ENCODE measurements at places on chromosomes 2 and 18.

- DNase-seq, result no peak
Observed at GRCh38 chr2:125172181-125172580, 1147.1 kb downstream of the CNTNAP5 start.

DNA sequence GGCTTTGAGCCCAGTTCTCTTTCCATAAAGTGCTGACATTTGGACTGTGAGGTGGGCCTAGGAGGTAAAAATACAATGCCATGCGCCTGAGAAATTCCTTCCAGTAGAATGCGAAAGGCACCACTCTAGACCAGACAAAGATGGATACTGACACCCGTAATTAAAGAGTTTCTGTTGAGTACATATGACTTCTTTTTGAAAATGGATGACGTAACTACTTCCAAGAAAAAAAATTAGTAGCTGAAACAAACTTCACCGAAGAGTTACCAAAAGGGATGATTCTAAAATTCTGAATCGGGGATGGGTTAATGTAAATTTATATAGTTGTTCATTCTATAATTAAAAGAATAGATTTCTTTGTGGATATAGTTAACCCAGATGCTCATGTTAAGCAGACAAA lies 146.8 kb downstream of the ALK start:
- DNase-seq, result no peak

DNA sequence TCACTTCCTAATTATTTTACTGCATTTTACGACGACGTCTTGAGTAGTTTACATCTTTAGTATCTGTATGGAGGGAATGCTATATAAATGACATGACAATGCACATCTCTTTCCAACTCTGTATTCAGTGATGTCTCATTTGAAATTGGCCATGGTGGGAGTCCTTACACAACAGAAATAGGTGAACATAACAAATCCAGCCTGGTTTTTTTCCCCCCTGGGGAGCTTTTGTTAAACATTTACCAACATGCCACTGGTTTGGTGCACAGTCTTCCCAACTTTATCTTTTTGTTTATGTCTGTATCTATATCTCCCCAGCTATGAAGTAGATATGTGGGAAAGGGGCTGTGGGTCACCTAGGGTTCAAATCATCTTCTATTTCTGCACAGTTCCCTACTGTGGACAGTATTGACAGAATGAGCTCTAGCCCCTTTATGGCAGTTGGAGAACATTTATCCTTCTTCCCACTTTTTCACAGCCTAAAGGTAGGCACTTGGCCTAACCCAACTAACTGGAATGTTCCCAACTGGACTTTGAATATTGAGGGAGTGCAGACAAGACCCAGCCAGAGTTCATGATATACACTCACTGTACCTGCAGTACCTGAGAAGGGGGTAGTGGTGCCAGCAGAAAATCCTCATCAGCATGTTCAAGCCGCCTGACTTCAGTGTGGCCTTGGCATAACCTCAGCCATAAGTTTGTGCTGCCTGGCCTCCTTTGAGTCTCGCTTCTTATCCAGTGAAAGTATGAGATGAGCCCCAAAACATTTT lies 5.7 kb upstream of the RTKN start:
- no peak for DNase-seq

- DNase-seq, result no peak
Observed at GRCh38 chr2:140775411-140775810, 1355.4 kb downstream of the LRP1B start.
